ENCODE measurements at places on chromosomes 5 and 9.

- H3K27ac ChIP-seq, result no peak overlapping the region
- H3K4me1 ChIP-seq, result no peaks in the 10 kb centered on the region
- H3K36me3 ChIP-seq, result no peaks in the 10 kb centered on the region
- no peak for DNase-seq
- no peaks in the 10 kb centered on the region for H3K27me3 ChIP-seq
Measured at GRCh38 chr9:2726650-2727340, 9.5 kb downstream of the KCNV2 start.

DNA sequence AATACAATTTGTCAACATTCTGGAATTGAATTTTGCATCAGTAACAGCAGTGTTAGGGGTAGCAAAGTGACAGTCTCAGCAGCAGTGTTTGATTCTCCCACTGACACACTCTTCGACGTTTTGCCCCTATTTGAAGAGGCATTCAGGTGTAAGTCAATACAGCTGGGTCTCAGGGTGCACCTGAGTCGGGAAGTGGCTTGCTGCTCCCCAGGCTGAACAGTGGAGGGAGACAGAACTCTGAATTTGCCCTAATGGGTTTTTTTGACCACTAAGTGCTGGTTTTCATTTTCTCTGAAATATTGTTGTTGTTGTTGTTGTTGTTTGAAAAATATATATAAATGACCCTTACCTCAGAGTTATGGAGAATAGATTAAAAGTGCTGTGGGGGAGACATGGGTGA lies 223.2 kb downstream of the TLR4 start:
- H3K27ac ChIP-seq, result no peak overlapping the region
- no peak for DNase-seq
- H3K27me3 ChIP-seq, result no peaks in the 10 kb centered on the region
- no peaks in the 10 kb centered on the region for H3K36me3 ChIP-seq

- H3K36me3 ChIP-seq, result no peaks in the 10 kb centered on the region
- no peaks in the 10 kb centered on the region for H3K27me3 ChIP-seq
- no peak for DNase-seq
- no peaks in the 10 kb centered on the region for H3K4me1 ChIP-seq
- H3K4me3 ChIP-seq, result no peak overlapping the region
- H3K27ac ChIP-seq, result no peak overlapping the region
Measured at GRCh38 chr9:31005086-31005665, 1379.3 kb upstream of the ACO1 start.

DNA sequence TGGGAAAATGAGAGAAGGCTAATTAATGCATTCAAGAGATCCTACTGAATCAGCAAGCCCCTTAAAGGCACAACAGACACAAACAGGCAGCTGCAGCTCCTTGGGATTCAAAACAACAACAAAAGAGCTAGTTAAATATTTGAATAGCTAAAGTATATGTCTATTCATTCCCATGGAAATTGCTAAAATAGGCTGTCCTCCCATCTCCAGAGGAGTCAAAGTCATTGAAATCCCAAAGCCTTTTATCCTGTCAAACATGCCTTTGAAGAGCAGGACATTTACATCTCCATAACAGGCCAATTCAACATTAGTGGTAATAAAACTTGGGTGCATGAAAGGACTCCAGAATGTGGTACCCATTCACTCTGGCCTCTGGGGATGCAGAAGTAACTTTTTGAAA lies 177.4 kb downstream of the NTRK2 start:
- no peaks in the 10 kb centered on the region for H3K36me3 ChIP-seq
- peak overlapping the region; percentile 37 for H3K27ac ChIP-seq
- no peak for DNase-seq
- no peaks in the 10 kb centered on the region for H3K4me1 ChIP-seq
- H3K27me3 ChIP-seq, result no peaks in the 10 kb centered on the region
- no peak overlapping the region for H3K4me3 ChIP-seq

GRCh38 chr5:82584631-82585030 lies 306.5 kb upstream of the RPS23 start:
- no peak overlapping the region for H3K27ac ChIP-seq
- H3K4me1 ChIP-seq, result no peaks in the 10 kb centered on the region
- H3K36me3 ChIP-seq, result no peaks in the 10 kb centered on the region
- no peak for DNase-seq

DNA sequence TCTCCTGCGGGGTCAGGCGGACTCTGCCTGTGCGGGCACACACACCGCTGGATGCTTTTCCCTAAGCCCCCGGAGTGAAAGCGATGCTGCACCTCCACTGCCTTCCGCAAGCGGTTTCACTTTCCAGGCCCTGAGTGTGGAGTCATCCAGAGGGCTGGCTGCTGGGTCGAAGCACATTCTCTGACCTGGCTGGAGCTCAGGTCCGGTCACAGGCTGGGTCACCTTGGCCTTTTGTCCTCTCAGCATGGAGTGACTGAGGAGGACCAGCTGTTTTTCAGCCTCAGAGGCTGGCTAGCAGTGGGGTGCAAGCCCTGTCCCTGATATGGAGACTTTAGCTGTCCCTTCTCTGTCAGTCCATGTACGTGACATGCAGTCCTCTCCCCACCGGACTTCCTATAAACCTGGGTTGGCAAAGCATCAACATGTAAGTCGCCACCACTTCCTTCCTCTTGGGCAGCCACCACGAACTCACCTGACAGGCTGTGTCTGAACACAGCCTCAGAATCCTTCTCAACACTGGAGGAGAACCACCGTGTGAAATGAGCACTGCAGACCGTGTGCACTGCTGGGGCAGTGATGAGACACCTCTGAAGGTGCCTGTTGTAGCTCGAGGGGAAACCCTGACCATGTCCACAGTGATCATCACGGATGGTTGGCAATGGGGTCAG lies 51.3 kb downstream of the GADD45G start:
- H3K36me3 ChIP-seq, result no peaks in the 10 kb centered on the region
- H3K27me3 ChIP-seq, result no peaks in the 10 kb centered on the region
- DNase-seq, result peak; percentile 50
- peaks cover 6% of the 10 kb centered on the region for H3K4me1 ChIP-seq
- H3K4me3 ChIP-seq, result no peak overlapping the region
- no peak overlapping the region for H3K27ac ChIP-seq

DNA sequence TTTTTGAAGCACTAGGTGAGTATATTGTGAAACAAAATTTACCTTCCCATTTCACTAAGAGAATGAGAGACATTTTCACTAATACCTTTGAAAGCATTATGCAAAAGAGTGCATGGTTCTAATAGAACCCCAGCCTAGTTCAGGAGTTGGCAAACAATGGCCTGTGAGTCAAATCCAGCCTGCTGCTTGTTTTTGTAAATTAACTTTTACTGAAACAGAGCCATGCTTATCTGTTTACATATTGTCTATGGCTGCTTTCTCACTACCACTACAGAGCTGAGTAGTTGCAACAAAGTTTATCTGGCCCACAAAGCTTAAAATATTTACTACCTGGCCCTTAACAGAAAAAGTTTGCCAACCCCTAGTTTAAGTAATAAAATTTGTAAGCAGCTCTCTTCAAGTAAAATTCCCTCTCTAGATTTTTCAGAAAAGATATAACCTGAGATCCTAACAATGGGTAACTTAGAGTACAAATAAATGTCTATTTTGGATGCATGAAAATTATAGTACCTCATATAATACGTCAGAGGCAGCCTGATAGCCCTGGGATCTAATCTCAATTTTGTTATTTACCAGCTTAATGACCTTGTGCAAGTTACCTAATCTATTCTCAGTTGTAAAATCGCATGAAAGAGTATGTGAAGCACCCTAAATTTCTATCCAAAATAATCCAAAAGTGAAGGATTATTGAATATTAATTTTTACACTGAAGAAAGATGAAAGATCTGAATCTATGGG lies 50.7 kb upstream of the ARL15 start:
- H3K4me3 ChIP-seq, result no peak overlapping the region
- no peak for DNase-seq
- no peaks in the 10 kb centered on the region for H3K4me1 ChIP-seq
- H3K27me3 ChIP-seq, result no peaks in the 10 kb centered on the region
- H3K36me3 ChIP-seq, result no peaks in the 10 kb centered on the region

DNA sequence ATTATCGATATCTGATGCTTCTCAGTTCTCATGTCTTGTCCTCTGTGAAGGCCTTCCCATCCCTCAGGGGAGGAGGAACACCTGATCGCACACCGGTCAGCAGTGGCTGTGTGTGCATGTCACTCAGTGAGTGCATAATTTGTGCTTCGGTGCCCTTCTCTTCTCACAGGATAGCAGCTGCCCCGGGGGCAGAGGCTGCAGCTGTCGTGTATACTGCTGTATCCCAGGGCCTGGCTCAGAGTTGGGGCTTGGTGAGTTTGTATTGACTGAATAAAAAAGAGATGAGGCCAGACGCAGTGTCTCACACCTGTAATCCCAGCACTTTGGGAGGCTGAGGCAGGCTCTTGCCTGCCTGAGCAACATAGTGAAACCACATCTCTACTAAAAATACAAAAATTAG lies 49.7 kb upstream of the NCS1 start:
- H3K4me1 ChIP-seq, result no peaks in the 10 kb centered on the region
- no peak overlapping the region for H3K27ac ChIP-seq
- H3K36me3 ChIP-seq, result no peaks in the 10 kb centered on the region
- H3K4me3 ChIP-seq, result no peak overlapping the region

- H3K27me3 ChIP-seq, result no peaks in the 10 kb centered on the region
- no peak overlapping the region for H3K4me3 ChIP-seq
- H3K27ac ChIP-seq, result no peak overlapping the region
- H3K4me1 ChIP-seq, result no peaks in the 10 kb centered on the region
Measured at GRCh38 chr5:76808141-76808691, 10.6 kb upstream of the F2RL1 start.

DNA sequence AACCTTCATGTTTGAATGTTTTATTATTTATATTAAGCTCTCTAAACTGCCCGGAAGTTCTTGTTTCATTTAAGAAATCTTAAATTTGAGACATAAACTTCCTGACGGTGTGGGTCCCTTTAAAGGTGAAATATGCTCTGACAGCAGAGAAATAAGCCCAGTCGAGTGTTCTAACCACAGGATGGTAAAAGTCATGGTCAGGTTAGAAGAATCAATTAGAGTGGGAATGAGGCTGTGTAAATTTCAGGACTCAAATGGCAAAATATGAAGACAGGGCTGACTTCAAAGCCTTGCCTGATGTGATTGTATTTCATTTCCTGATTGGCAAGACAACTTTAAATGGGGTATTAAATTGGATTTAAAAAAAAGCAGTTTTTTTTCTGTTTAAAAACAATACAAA lies 432.9 kb upstream of the BRINP1 start:
- DNase-seq, result no peak
- no peak overlapping the region for H3K27ac ChIP-seq
- no peaks in the 10 kb centered on the region for H3K36me3 ChIP-seq
- H3K4me3 ChIP-seq, result no peak overlapping the region
- no peaks in the 10 kb centered on the region for H3K27me3 ChIP-seq
- no peaks in the 10 kb centered on the region for H3K4me1 ChIP-seq

GRCh38 chr5:174191076-174191475 lies 145.6 kb downstream of the NSG2 start:
- H3K27ac ChIP-seq, result no peak overlapping the region
- no peaks in the 10 kb centered on the region for H3K4me1 ChIP-seq
- no peak for DNase-seq
- no peaks in the 10 kb centered on the region for H3K36me3 ChIP-seq

GRCh38 chr9:113756476-113757192 lies 119.5 kb upstream of the ZNF618 start:
- H3K4me1 ChIP-seq, result no peaks in the 10 kb centered on the region
- H3K4me3 ChIP-seq, result no peak overlapping the region
- no peak for DNase-seq
- no peaks in the 10 kb centered on the region for H3K27me3 ChIP-seq

DNA sequence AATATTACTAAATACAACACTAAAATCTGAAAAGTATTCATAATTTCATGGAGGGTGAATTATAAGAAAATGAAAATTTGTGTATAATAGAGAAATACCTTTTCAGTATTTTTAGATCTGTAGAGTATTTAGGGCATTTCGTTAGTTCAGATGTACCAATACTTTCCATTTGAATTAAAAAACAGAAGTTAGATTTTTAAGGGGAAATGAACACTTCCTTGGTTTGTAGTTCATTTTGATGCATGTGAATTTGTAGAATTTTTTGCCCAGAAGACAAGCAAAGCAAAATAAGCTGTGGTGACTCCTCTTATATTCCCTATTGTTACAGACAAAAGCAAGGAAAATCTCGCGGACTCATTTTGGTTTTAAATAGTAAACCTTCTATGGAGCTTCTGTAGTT lies 209.0 kb upstream of the RPS23 start:
- H3K36me3 ChIP-seq, result no peaks in the 10 kb centered on the region
- no peak overlapping the region for H3K27ac ChIP-seq
- no peaks in the 10 kb centered on the region for H3K4me1 ChIP-seq
- no peaks in the 10 kb centered on the region for H3K27me3 ChIP-seq

DNA sequence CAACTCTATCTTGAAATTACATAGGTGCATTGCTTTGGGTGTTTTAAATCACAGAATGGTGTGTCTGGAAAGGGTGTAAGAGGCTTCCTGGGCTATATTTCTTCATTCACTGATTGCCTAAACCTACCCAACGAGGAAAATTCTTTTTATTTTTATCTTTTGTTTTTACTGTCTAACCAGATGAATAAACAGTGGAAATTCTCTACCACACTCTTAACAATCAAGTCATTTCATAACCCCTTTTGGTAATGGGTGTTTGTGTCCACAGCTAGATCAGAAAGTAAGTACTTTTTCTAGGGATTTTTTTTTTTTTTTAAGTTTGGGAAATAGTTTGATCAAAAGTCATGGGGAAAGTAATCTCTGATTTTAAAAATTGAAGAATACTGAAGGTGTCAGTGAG lies 27.6 kb upstream of the C5orf47 start:
- H3K27me3 ChIP-seq, result no peaks in the 10 kb centered on the region
- no peak overlapping the region for H3K4me3 ChIP-seq
- H3K27ac ChIP-seq, result no peak overlapping the region
- H3K4me1 ChIP-seq, result peaks cover 6% of the 10 kb centered on the region
- no peaks in the 10 kb centered on the region for H3K36me3 ChIP-seq

DNA sequence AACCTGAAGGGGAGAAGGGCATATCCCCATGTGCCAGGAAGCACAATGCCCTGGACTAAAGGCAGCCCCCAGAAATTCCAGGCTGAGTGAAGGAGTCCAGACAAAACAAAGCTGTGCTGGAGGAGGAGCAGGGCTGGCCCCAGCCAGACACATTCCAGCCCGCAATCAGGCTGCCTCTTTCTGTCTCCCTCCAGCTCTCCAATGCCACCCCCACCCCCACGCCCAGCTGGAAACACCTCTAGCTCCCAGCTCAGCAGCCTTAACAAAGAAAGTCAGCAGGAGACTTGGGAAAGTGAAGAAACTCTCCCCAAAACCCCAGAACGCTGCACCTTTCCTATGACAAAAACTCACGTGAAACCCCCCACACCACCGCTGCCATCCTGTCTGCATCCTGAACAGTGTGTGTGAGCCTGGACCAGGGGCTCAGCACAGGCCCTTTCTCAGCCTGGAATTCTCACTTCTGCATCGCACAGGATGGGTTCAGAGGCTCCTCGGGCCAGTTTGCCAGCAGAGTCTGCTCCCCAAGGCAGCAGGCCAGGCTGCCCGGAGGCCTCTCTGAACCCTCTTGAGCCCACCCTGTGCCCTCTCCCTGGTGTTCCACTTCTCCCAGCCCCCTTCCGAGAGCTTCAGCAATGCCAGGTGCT lies 96.2 kb upstream of the ICE1 start:
- H3K36me3 ChIP-seq, result no peaks in the 10 kb centered on the region
- no peaks in the 10 kb centered on the region for H3K4me1 ChIP-seq
- H3K27ac ChIP-seq, result no peak overlapping the region
- no peak for DNase-seq
- H3K27me3 ChIP-seq, result no peaks in the 10 kb centered on the region
